ENCODE measurements at places on chromosomes 7 and 10.

- DNase-seq, result no peak
These were observed 128.6 kb upstream of the LRRN3 start for GRCh38 chr7:110962374-110962773.

DNA sequence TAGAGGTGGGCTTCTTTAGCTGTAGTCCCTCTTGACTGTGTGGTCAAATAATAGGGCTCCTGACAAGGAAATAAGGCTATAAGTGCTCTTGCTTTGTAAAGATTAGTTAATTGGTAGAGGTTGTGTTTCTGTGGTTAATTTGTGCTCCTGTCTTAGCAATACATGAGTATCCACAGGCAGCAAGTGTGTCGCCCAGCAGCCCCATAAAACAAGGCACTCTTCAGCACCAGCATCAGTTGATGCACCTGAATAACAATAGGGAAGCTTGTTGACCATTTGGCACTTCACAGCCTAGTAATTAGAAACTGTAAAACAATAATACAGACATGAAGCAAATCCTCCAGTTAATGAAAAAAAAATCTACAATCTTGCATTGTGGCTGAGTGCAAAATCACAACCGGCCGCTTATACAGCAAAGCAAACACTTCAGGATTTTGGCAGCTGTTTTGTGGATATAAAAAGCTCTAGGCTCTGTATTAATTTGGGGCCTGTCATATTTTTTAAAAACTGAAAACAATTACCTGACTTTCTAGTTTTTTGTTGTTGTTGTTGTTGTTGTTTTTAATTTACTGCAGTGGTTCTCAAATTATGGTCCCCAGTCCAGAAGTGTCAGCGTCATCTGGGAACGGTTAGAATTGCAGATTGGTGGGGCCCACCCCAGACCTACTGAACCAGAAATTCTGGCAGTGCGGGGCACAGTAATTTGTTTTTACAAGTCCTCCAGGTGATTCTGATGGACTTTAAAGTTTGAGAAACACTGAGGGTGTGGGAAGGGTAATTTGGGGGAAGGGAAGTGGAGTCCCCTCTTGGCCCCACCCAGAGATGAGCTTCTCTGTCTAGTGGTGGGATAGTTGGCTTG lies 56.8 kb downstream of the AUTS2 start:
- DNase-seq, result no peak

DNA sequence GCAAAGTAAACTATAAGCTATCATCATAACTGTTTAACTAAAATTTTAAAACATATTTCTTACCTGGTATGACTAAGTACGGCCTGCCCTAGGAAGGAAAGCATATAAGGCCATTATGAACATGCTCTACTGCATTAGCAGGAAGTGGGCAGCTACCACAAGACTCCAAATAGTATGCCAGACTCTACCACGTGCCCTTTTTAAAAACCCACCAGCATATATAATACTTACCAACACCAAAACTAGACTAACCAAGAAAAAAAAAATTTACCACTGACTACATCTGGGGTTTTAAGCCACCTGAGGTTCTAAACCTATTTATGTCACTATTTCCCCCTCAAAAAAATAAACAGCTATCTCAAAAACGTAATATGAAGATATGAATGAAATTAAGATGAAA lies 30.1 kb downstream of the NUDCD3 start:
- no peak for DNase-seq

DNA sequence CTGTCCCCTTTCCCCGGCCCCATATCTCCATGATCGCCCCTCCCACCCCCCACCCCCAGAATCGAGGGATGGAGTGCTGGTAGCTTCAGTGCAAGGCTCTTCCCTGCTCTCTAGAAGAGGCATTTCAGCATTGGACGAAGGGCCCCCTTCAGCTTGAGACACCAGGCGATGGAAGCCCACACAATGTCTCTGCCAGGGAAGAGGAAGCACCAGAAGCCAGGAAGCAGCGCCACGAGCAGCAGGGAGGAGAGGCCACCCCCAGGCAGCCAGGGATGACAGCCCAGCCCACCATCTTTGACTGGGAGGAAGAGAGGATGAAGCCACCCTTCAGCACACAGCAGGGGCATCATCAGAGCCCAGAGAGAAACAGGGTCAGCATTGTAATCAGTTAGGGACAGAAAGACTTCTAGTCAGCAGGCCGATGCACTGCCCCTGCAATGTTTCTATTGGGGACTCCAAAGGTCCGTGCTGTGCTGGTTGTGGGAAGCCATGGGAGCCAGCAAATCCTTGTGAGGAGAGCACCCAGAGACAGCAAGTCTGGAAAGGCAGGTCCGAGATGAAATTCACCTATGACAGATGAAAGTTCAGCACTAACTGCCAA lies 15.7 kb downstream of the TMEM72 start:
- peak; percentile 30 for DNase-seq

DNA sequence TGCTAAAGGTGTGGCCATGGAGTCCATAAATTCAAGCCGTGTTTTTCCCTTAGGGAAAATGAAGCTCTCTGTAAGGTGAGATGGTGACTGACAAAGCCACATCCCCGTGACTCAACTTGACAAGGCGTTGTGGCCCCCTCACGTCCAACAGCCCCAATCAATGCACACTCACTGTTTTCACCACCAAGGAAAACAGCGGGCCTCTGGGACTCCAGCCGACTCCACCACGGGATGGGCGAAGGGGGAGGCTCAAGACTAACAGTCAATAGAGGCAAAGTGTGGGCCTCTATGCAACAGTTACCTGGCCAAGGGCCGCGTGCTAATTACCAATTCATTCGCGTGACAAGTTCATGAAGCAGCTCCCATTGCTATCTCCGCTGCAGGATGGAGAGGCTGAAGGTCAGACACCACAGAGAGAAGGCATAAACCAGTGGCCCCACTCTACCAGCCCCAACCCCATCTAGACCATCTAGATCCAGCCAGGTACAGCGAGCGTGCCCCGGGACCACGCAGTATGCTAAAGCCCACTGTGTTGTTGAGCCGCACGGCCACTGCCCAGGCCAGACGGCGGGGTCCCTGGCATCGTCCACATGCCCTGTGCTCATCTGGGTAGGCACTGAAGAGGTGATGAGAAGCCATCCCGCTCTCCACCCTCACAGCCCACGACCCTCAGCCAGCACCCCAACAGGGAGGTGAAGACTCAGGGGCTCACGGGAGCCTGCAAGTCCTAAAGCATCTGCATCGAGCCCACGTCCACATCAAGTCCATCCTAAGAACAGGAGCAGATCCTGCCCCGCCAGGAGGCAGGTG lies 76.1 kb downstream of the PROSER2 start:
- DNase-seq, result no peak

DNA sequence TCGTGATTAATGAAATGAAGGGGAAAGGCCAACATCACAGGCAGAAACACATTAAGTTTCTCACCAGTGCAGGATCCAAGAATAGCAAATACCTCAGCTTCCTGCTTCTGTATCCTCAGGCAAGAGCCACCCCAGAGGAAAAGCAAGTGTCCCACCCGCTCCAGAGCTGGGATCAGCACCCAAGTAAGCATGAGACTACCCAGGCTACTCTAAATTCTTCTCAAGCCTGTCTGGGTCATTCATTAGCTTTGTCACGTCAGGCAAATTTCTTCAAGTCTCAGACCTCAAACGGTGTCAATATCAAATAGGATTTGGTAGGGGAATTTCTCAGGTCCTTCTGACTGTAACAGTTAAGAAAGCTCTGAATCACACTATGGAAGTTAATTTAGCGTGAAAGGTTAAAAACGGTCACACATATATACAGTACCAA lies 59.0 kb downstream of the GNA12 start:
- DNase-seq, result peak; percentile 68

DNA sequence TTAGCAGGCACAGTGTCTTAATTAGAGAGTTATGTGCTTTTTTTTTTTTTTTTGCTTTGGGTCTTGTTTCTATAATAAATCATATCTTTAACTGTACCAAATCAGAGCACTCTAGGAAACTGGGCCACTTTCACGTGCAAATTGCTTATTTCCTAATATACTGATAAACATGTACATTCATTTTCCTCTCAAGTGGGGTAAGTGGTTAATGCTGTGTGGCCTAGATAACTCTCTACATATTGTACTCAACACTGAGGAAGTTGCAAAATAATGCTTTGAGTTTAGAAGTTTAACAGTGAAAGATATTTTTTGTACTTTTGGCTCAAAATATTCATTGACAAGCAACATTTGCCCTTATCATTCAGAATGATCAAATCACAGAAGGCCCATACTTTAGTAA lies 115.9 kb upstream of the IFRD1 start:
- DNase-seq, result no peak

DNA sequence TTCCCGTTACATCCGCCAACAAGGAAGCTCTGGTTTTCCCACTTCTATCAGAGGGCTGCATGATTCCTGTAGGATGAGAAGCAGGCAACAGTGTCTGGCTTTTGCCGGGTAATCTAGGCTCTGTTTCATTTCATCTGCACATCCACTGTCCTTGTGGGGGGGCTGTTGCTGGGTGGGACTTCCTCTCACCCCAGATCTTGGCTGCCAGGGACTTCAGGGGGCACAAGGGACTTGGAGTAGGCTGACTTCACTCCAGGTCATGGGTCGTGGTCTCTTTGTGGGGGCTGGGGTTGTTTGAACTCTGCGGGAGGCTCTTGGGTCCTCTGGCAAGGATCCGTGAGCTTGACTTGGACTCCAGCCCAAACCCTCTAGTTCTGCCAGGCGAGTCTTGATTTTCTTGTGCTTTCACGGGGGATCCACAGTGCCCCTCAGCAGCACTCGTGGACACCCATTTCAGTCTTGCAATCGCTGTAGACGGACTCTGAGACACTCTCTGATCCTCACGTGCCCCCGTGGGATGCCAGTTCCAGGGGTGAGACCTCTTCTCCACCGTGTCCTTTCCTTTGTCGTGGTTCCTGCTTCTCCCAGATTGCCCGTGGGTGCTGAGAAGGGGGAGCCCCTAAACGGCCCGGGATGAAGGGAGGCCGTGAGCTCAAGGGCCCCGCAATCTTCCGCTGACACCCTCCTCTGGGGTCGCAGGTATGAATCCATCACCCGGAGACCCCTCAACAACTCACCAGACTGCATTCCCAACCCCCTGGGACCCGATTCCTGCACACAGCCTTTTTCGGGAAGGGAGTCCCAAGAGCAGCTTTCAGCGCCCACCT lies 21.4 kb upstream of the ZNF273 start:
- DNase-seq, result no peak

- DNase-seq, result no peak
These were observed 9.5 kb upstream of the AP5Z1 start for GRCh38 chr7:4765776-4766490.

- DNase-seq, result no peak
These were observed 12.5 kb downstream of the ENO4 start for GRCh38 chr10:116861796-116862195.

GRCh38 chr10:89808842-89809241 lies 107.5 kb downstream of the KIF20B start:
- DNase-seq, result no peak

DNA sequence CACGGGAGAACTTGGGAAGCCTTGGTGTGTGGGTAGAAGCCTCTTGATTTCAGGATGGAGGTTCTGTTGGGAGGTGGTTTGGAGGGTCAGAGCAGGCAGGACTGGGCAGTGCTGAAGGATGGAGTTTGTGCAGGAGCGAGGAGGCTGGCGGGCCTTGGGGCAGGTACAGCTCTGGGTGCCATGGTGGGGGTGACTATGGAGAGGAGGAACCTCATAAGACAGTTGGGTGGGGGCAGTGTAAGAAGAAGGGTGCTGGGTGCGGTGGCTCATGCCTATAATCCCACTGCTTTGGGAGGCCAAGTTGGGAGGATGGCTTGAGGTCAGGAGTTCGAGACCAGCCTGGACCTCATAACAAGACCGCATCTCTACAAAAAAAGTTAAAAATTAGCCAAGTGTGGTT lies 54.7 kb upstream of the GTF2IRD1 start:
- no peak for DNase-seq

GRCh38 chr7:113119429-113119828 lies 1.1 kb upstream of the SMIM30 start:
- no peak for DNase-seq

DNA sequence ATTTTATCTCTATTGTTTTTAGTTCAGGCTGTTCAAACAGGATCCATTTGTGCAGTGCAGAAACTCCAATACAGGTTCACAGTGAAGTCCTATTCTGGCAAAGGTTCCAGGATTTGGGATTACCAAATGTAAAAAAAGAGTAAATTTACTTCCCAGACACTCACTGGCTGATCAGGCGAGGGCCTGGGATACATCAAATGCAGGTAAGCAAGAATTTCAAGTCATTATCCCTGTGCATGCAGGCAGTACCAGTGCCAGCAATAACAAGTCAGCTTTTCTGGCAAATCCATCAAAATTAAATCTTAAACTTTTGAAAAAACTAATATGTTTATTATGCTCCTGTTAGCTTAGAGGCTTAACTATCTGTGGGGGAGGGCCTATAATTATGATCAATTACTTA lies 6.3 kb downstream of the CDK6 start:
- no peak for DNase-seq

- no peak for DNase-seq
These were observed 12.8 kb downstream of the IFIT2 start for GRCh38 chr10:89314676-89315075.

DNA sequence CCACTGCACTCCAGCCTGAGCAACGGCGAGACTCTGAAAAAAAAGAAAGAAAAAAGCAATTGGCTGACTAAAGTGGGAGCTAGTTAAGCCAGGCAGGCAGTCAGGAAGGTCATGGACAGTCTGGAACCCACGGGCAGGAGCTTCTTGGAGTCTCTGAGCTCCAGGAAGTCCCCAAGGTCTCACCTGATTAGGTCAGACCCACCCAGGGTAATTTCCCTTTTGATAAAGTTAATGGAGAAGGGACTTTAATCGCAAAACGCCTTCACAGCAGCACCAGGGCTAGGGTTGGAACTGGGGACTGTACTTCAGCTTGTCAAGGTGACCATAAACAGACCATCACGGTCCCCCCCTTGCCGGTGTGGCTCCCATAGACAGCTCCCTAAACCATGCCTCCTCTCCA lies 6.6 kb downstream of the SLC29A4 start:
- DNase-seq, result no peak

GRCh38 chr7:4556868-4557793 lies 125.0 kb upstream of the FOXK1 start:
- no peak for DNase-seq

DNA sequence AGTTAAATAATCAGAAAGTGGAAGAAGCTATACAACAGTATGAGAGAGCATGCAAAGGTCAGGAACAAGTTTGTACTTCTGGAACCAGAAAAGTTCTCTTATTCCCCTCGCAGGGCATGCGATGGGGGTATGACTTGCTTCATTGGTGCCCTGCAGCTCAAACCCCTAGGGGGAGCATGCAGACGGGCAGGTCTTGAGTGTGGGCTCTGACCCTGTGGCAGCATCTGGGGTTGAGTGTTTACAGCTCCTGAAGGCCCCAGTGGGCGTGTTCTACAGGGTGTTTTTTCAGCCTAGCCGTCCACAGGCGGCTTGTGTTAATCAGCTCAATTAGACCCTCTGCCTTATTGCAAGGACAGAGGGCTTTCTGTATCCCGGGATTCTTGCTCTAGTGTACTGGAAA lies 44.5 kb downstream of the KIF20B start:
- DNase-seq, result no peak

GRCh38 chr10:43254199-43254730 lies 12.6 kb downstream of the RASGEF1A start:
- no peak for DNase-seq

GRCh38 chr10:101133489-101134298 lies 2.6 kb downstream of the TLX1 start:
- DNase-seq, result no peak

Measured in suppressor macrophage treated with lipopolysaccharide for 4 hours (primary cell).